ENCODE measurements at places on chromosomes 2 and 18.
A peak's percentile ranks its signal among the peaks of the same experiment; 100 is the strongest.

GRCh38 chr2:104528101-104528500, 325.8 kb upstream of the POU3F3 start:
- no peak for DNase-seq

DNA sequence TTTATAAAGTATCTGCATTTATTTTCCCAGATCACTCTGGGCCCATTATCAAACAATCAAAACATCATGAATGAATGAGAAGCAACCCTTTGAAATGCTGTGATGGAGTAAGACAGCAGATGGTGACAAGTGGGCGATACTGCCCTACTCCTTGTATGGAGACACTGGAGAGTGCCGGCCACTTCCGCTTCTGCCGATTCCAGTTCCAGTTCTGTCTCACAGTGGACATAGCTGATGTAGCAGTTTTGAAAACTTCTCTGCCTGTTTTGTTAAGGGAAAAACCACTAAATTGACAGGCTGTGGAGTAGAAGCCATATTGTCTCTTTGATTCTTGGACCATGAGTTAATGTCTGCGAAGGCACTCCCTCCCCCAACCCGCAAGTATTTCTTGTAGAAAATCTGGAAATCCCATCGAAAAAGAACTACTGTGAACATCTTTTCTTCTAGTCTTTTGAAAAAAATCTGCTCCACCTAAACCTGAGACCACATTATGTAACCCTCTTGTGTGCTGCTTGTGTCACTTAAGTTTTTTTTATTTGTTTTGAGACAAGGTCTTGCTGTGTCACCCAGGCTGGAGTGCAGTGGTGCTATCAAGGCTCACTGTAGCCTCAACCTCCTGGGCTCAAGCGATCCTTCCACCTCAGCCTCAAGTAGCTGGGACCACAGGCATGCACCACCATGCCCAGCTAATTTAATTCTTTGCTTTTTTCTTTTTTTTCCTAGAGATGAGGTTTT, 133.5 kb downstream of the TANC1 start:
- no peak for DNase-seq

GRCh38 chr2:118249531-118249930, 161.3 kb downstream of the INSIG2 start:
- no peak for DNase-seq

- peak; percentile 31 for DNase-seq
Measured at GRCh38 chr18:59446012-59446411, 86.9 kb upstream of the LMAN1 start.
